ENCODE measurements at places on chromosomes 5 and 9.

- no peak for DNase-seq
Observed at GRCh38 chr5:78577071-78577807, 71.3 kb downstream of the LHFPL2 start.

GRCh38 chr9:135519179-135519971, 1.9 kb upstream of the LCN1 start:
- DNase-seq = no peak

GRCh38 chr5:5063533-5063953, 76.6 kb upstream of the ADAMTS16 start:
- DNase-seq = no peak

DNA sequence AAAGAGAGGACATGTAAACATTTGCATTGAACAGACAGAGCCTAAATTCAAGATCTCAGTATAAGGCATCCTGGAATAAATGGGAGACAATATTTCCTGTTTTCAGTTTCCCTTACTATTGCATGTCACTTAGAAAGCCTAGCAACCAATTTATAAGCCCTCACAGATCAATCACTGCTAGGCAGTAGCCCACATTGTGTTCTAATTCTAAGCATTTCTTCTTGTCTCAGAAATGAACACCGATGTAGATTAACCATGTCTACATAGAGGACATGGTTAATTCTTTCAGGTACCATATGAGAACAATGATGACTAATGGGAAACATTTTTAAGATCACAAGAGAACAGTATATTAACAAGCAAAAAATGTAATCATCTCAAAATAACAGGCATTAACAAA, 79.6 kb upstream of the HMHB1 start:
- no peak for DNase-seq

DNA sequence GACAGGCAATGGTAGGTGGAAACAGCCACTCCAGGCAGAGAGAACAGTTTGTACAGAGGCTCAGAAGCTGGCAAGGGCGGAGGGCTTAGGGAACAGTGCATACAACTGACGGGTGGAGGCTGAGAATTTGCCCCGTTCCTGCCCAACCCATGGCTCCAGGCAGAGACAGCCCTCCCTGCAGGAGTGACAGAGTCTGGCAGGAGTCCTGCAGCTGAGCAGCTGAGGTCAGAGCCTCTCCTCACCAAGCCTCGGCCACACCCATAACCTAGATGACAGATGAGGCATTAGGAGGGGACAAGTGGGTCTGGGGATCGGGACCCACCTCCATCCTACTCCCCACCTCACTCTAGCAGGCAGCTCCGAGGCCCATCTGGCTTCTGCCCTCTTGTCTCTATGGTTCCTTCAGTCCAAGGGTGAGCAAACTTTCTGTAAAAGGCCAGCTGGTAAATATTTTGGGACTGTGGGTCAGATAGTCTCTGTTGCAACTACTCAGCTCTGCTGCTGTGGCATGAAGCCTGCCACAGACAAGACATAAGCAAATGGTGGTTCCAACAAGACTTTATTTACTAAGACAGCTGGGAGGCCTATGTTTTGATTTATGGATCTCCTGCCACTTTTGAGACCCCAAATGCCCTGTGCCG, 83.7 kb downstream of the SH3TC2 start:
- no peak for DNase-seq

- DNase-seq = no peak
Observed at GRCh38 chr9:96875461-96876142, 21.3 kb upstream of the ZNF782 start.

- DNase-seq = peak; percentile 42
Observed at GRCh38 chr9:136762915-136763648, 1.2 kb downstream of the LCN15 start.

DNA sequence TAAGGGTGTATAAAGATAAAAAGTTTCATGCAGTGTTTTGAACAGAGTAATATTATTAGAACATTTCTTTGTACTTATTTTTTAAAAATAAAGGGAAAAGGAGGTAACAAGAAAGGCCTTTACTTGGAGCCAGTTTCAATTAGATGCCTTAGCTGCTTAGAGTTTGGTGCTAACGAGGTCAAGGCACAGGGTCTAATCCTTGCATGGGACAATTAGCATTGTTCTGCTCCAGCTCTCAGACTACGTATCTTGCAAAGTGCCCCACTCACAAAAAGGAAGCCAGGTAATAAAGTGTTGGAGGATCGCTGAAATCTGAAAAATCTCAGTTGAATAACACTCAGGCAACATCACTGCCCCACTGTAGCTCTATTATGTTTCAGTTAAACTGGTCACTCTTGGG, 2011.3 kb downstream of the EFNA5 start:
- DNase-seq = no peak

DNA sequence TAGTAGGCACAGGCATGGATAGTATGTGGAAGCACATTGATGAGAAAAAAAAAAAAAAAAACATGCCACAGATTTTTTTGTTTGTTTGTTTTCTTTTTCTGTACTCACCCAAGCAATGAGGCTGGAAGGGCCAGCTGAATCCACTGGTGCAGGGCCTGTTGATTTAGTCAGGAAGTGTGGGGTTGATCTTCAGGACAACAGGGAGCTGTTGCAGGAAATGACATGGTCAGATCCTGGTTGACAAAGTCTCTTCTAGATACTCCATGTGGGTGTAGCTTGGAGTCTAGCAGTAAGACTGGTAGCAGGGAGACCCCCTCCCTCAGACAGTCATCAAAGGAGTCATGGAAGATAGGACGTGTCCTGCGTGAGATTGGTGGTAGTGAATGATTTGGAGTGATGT, 191.8 kb downstream of the PAPPA start:
- DNase-seq = no peak

DNA sequence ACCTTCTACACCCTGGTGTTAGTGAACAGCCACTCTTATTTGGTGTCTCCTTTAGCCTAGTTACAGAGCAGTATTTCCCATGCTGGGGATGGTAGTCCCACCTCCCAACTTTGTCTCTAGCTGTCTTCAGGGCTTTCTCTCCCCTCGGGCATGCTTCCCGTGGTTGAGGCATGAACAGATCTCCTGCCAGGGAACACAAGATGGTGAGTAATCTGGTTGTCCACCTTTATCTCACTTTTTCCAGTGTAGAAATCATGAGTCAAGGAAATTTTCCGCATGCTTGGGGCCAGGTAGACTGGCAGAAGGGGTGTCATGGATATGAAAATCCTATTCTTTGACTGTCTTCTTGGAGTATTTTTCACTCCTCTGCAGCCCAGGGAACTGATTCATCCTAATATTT, 532.9 kb downstream of the ANXA1 start:
- no peak for DNase-seq

DNA sequence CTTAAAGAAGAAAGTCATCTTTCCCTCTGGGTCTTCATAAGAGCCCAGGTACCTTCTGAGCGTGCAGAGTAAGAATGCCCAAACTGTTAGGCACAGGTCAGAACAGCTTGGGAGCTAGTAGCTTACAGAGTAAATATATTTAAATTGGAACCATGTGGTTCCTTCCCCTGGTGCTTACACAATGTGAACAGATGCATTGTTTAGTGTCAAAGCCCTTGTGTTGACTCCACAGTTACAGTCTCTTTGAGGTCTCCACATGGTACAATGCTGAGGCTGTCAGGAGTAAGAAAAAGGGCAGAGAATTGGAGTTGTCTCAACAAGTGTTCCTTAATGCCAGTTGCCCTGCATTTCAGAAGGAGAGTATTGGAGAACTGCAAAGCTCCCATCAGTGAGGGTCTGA, 188.5 kb downstream of the PAPPA start:
- no peak for DNase-seq

- no peak for DNase-seq
Observed at GRCh38 chr5:39519566-39520231, 94.9 kb upstream of the DAB2 start.

- no peak for DNase-seq
Observed at GRCh38 chr5:167716126-167716775, 575.2 kb upstream of the WWC1 start.

GRCh38 chr5:101520417-101520816, 617.3 kb upstream of the ST8SIA4 start:
- no peak for DNase-seq

GRCh38 chr5:43859309-43859708, 256.3 kb downstream of the NNT start:
- no peak for DNase-seq

- DNase-seq = no peak
Observed at GRCh38 chr9:136541709-136542108, 4.1 kb downstream of the NOTCH1 start.

All from T-helper 17 cell (primary cell).